ENCODE measurements at places on chromosomes 6 and 20.

DNA sequence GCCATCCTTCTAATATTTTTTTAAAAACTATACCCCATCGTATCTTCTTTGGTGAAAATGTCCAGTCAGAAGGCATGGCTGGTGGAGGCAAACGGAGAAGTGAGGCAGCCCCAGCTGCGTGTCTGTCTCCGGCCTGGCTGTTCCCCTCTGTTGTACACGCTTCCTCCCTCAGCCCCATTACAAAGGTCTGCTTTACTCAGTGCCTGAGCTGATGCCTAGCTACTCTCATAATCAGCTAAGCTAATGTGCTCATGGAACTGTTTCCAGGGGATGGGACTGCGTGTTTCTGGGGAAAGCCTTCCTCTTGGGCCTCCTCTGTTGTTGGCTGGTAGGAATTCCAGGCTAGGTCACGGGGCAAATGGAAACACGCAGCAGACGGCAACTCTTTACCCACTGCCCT lies 67.3 kb downstream of the PPP1R3G start:
- DNase-seq: no peak

DNA sequence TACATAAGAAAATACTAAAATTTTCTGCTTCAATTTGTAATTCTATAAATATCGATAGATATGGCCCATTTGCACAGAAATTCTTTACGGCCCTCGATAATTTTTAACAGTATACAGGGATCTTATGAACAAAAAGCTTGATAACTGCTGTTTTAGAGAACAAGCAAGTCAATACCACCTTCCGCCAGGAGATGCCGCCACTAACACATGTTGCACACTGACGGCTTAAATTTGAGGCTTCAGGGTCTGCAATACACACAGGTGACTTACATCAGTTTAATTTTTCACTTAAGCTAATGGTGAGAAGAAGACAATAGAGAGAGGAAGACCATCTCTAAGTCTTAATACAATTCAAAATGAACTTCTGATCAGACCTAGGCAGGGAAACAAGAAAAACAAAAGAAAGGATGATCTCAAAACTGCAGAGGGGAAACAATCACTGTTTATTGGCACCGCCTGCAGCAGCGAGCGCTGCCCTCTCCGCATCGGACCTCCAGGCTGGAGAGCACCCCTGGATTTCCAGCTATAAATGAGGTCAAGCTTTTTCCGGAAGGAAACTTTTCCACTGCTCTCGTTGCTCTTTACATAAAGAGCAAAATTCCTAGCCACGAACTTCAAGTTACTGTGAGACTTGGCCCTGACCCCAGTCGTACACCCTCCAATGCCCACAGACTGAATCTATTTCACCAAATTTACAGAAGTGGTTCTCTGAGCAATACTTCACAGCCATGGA lies 53.9 kb downstream of the OTOR start:
- DNase-seq: peak; percentile 60

GRCh38 chr6:36917541-36918193 lies 31.9 kb downstream of the C6orf89 start:
- DNase-seq: no peak

DNA sequence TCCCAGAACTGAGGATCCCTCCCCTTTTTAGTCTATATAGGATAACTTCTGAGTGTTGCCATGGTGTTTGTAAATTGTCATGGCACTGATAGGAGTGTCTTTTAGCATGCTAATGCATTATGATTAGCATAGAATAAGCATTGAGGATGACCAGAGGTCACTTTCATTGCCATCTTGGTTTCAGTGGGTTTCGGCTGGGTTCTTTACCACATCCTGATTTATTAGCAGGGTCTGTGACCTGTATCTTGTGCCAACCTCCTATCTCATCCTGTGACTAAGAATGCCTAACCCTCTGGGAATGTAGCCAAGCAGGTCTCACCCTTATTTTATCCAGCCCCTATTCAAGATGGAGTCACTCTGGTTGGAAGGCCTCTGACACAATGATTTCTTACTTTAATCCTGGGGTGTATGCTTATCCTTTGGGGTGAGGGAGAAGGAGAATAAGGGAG lies 19.6 kb downstream of the WFDC2 start:
- no peak for DNase-seq

DNA sequence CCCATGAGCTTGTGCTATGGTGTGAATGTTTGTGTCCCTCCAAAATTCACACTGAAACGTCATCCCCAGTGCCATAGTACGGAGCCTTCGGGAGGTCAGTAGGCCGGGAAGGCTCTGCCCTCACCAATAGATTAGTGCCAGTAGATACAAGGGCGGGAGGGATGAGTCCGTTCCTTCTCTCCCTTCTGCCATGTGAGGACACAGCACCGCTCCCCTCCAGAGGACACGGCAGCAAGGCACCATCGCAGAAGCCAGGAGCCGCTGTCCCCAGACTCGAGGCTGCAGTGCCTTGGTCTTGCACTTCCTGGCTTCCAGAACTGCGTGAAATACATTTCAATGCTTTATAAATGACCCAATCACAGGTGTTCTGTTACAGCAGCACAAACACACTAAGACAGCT lies 39.2 kb upstream of the BHLHE23 start:
- DNase-seq: no peak

DNA sequence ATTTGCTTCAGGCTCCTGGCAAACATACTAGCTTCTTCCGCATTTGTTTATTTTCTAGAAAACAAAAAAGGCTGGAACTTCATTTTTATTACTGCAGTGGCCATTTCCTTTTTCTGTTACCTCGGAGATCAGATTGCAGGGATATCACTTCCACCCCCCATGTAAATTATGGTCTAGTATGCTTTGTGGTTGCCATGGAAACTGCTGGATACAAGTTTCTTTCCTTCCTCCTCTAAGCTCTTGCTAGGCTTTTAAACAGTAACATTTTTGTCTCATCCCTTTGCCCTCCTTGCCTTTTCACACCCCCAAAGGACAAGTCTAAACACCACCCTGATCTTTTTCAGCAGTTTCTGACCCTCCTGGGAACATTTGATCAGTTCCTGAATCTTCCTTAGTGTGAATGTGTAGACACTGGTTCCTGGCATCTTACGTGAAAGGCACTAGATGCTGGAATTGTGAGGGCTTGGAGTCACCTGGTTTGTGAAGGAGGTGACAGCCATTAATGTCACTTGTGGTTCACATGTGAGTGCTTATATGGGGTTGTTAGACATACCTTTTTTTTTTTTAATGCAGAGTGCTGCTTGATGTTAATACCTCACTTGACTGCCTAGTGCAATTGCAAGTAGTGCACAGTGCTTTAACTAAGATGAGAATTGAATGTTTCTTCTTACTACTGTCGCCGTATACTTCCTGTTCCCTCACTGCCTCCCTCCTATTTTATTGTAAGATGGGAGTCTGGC lies 181.6 kb downstream of the JARID2 start:
- DNase-seq: peak; percentile 67

GRCh38 chr6:135188718-135189117 lies 7.6 kb downstream of the MYB start:
- no peak for DNase-seq

DNA sequence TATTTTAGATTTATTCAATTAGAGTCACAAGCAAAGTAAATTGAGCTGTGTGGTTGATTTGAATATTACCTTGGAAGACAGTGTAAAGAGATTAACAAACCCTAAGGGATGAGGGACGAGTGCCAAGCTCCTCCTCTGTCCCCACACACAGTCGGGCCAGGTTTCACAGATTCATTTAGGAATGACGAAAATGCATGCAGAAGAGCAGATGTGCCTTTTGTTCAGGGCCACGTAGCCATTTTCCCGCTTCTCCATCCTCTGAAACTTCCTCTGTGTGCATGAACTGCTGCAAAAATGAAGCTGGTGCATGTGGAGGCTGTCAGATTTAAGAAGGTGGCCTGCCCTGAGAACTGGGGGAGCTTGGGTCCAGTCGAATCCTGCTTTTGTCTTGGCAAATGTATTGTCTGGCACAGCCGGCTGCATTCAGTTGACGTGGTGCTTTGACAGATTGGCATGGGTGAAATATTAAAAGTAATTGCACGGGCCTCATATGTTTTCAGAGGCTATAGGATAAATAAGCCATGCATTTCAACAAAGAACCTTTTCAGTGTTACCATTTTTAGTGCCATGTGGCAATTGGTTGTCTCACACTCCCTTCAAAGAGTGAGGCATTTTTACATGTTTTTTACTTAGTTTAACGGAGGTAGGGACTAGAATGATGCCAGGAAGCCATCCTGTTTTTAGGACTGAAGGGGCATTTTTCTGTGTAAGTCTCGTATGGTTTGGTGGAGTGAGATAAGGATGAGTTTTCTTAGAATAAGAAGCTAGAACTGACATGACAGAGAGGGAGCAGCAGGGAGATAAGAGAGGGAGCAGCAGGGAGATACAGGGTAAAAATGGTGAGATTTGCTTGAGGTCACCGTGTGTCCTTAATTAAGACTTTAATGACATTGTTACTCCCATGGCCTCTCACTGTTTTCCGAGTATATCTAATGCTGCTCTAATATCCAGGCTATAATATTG lies 361.1 kb downstream of the NRN1 start:
- peak; percentile 84 for DNase-seq

DNA sequence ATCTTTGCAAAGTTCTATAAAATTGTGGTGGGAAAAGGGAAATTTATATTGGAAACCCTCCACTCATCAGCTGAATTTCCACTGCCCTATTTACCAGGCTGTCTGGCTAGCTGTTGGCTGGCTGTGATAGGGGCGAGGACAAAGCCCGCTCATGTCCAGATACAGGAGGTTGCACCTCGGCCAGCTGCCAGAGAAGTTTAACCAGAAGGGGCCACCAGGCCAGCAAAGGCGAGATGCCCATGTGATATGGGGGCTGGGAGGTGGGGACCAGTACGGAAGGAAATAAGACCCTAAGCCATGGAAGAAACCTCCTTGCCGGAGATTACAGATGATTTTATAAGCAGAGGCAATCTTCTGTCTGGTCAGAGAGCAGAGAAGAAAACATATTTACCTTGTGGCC lies 143.8 kb downstream of the FNDC1 start:
- no peak for DNase-seq

GRCh38 chr6:151242420-151242861 lies 2.7 kb downstream of the AKAP12 start:
- DNase-seq: no peak

- no peak for DNase-seq
These were observed 3.7 kb downstream of the FBXO5 start for GRCh38 chr6:152979116-152979515.

DNA sequence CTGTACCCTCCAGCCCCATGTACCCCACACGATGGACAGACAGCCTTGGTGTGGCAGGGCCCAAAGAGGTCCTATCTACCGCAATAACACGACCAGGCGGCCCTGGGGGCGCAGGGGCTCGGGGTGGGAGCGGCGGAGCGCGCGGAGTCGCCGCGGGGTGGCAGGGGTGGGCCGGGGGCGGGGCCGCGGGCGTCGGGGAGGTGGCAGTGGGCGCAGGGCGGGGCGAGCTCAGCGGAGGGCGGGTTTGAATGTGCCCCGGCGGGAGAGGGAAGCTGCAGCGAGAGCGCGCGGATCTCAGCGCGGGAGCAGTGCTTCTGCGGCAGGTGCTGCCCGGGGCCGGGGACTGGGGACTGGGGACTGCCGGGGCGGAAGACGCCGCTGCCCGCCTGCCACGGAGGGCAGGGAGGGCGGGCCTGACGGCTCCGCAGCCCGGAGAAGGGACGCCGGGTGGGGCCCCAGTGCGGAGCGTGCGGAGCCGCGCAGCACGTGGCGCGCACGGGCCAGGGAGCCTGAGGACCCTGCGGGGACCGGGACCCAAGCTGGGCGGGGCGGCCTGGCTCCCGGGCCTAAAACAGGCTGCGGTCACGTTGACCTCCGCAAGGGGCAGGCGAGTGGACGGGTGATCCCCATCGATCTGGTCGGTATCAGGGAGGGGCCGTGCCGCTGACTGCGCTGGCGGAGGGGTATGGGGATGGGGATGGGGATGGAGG lies at the start of gene SLC29A1:
Gene SLC29A1, plus strand, starts transcription at position 277 of the 710 bp plus-strand sequence. CDS start 3,719 bp downstream, outside the sequence.
- DNase-seq: peak; percentile 45
